ENCODE measurements at places on chromosomes 7 and 10. TPM values are rescaled to one million over a fixed set of nuclear protein-coding genes. Genes with fewer than 3 reads are reported as not detected.

Gene TMEM140
- 20.4 TPM for total RNA-seq

Gene PLEKHS1
- total RNA-seq = not detected

Gene LIPJ
- not detected for total RNA-seq

Gene ASB15
- not detected for total RNA-seq

Gene GDF2
- not detected for total RNA-seq

Gene GSTO2
- total RNA-seq = 13.8 TPM

Gene AGAP5
- 5.4 TPM for total RNA-seq

Gene IL6
- total RNA-seq = 12.0 TPM

Gene PTN
- 48.4 TPM for total RNA-seq

Gene LEP
- 7.4 TPM for total RNA-seq

DNA sequence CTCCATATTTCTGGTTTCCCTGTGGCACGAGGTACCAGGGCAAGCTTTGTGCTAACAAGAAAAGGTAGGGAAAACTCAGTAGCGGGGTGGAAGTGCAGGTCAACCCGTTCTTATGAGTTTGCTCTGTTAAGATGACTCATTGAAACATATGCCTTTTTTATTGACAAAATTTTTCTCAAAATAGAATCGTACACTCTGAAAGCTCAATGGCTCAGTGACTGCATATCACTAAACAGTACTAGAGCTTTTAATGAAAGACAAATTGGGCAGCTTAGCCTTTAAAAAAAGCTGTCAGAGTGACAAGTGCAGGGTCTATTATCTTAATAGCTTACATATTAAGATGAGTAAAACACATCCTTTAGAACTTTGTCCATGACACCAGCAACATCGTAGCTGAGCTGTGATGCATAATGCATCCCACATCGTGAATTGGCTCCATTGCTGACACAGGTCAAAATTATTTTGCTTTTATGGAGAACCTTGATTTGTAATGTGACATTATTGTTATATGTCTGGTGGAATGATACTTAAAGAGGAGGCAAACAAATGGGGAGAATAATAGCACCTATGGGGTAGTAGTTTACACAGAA is 264.4 kb downstream of the ETV1 start:
- H3K4me3 ChIP-seq = no peak overlapping the region
- H3K36me3 ChIP-seq = no peaks in the 10 kb centered on the region
- DNase-seq = no peak
- no peaks in the 10 kb centered on the region for H3K27me3 ChIP-seq
- no peaks in the 10 kb centered on the region for H3K4me1 ChIP-seq

- no peaks in the 10 kb centered on the region for H3K4me1 ChIP-seq
- no peak for DNase-seq
- H3K27ac ChIP-seq = no peak overlapping the region
- no peaks in the 10 kb centered on the region for H3K27me3 ChIP-seq
- H3K36me3 ChIP-seq = no peaks in the 10 kb centered on the region
- H3K4me3 ChIP-seq = no peak overlapping the region
Measured at GRCh38 chr7:29237489-29237888, 42.9 kb downstream of the CHN2 start.

- no peak for DNase-seq
- H3K4me3 ChIP-seq = no peak overlapping the region
- H3K27ac ChIP-seq = no peak overlapping the region
- peaks cover 43% of the 10 kb centered on the region for H3K4me1 ChIP-seq
- no peaks in the 10 kb centered on the region for H3K36me3 ChIP-seq
Measured at GRCh38 chr10:63430091-63430998, 35.4 kb downstream of the JMJD1C start.

DNA sequence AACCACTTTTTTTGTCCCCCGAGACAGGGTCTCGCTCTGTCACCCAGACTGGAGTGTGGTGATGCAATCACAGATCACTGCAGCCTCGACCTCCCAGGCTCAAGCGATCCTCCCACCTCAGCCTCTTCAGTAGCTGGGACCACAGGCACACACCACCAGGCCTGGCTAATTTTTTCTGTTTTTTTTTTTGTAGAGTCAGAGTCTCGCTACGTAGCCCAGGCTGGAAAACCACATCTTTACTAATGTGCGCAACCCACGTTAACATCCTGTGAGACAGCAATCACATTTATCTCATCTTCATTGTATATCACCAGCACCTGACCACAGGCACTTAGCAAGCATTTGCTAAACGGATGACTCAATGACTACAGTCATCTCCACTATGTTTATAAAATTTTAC is 77.8 kb upstream of the ATP6V0A4 start:
- no peak overlapping the region for H3K4me3 ChIP-seq
- no peak for DNase-seq
- H3K4me1 ChIP-seq = peaks cover 2% of the 10 kb centered on the region
- no peaks in the 10 kb centered on the region for H3K27me3 ChIP-seq

- no peaks in the 10 kb centered on the region for H3K27me3 ChIP-seq
- no peak overlapping the region for H3K4me3 ChIP-seq
- no peak for DNase-seq
- H3K4me1 ChIP-seq = peaks cover 33% of the 10 kb centered on the region
- H3K36me3 ChIP-seq = no peaks in the 10 kb centered on the region
Measured at GRCh38 chr7:140671966-140672365, 779 bp upstream of the ADCK2 start.

DNA sequence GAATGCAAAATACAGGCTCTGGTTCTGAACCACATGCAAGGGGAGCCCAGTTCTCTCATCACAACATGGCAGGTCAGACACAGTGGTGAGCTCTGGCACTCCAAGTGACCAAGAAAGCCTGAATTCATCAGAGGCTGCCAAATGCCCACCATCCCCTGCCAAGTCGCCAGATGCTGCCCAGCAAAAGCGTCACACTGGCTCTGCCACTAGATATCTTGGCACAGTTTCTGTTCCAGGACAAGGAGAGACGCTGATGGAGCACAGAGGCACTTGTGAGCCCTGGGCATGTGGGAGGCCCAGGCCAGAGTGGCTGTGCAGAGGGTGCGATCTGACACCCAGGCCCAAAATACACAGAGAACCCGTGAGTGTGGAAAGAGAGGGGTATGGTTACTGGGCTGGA is 57.8 kb downstream of the GAD2 start:
- H3K36me3 ChIP-seq = no peaks in the 10 kb centered on the region
- no peak overlapping the region for H3K27ac ChIP-seq
- no peak for DNase-seq
- no peaks in the 10 kb centered on the region for H3K27me3 ChIP-seq
- H3K4me3 ChIP-seq = no peak overlapping the region

DNA sequence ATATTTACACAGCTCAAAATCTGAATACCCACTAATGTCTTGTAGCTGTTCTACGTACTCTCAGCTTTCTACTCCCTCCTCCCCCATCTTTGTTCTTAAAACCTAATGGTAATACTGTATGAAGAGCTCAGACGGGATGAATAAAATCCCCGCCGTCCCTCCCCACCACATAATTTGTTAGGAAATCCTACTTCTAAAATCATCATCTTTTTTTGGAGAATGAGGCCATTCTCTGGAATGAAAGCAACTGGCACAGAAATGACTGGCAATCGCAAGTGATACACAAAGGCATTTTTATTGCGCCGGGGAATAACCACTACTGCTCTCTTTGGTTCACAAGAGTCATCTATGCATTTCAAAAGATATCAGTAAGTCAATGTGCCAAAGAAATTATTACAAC is 27.3 kb downstream of the SLC35B4 start:
- peaks cover 13% of the 10 kb centered on the region for H3K4me1 ChIP-seq
- H3K27ac ChIP-seq = no peak overlapping the region
- no peaks in the 10 kb centered on the region for H3K27me3 ChIP-seq
- H3K36me3 ChIP-seq = peaks cover 10% of the 10 kb centered on the region

DNA sequence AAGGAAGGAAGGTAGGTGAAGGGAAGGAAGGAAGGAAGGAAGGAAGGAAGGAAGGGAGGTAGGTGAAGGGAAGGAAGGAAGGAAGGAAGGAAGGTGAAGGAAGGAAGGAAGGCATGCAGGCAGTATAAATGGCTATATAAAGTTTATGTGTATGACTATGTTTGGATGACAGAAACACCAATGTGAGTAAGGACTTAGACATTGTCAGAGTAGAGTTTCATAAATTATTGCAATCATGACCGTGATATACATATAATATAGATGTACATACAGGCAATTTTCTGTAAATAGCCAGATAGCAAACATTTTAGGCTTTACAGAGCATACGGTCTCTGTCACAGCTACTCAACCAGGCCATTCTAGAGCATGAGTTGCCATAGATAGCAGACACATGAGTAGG is 133.8 kb upstream of the AKR1E2 start:
- DNase-seq = no peak
- H3K27me3 ChIP-seq = no peaks in the 10 kb centered on the region
- H3K27ac ChIP-seq = no peak overlapping the region

DNA sequence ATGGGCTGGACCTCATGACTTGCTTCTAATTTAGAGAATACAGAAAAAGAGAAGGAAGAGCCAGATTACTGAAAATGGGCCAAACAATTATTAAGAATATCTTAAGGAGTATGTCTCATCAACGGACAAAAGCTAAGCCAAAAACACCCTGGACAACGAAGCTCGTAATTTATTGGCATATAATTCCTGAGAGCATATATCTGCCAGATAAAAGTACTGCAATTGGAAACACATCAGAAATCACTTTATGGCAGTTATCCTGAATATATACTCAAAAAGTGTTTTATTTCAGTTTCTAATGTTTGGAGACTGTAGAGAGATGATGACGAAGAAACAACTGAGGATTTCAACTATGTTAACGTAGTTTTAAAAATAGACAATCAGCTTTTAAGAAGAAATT is 211.8 kb downstream of the CSTF2T start:
- DNase-seq = no peak
- H3K27me3 ChIP-seq = no peaks in the 10 kb centered on the region
- H3K4me3 ChIP-seq = no peak overlapping the region
- no peak overlapping the region for H3K27ac ChIP-seq
- no peaks in the 10 kb centered on the region for H3K36me3 ChIP-seq

DNA sequence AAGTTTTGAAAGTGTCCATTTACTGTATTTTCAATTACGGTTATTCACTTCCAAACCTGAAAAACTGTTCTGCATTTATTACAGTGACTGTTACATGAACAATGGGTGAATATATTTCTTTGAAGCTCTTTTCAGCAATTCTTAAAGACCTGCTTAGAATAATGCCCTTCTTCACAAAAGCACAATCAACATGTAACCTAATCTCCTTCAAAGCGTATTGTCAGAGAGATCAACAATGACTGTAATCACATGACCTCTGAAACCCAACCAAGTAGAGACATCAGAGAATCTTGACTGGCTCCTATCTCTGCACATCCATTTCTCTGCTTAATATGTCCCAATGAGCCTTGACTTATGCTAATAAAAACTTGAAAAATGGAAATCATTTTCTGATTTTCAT is 126.7 kb downstream of the NRCAM start:
- H3K36me3 ChIP-seq = no peaks in the 10 kb centered on the region
- H3K4me1 ChIP-seq = no peaks in the 10 kb centered on the region
- DNase-seq = no peak
- H3K27me3 ChIP-seq = no peaks in the 10 kb centered on the region
- H3K27ac ChIP-seq = no peak overlapping the region

DNA sequence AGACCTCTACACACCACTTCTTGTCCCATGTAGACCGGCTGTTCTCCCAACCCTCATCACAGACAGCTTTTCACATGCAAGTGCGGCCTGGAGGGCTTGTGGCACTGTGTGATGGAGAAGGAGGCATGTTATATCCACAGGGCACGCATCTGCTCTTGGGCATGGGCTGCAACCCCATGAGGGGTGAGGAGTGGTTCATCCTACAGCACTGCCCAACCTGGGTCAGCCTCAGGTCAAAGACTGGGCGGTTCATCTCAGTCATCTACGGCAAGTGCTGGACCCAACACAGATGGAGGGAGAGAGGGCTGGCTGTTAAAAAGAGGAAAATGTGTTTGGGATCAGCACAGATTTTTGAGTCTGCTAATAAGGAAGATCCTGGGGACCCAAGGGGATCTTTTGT is 2.2 kb downstream of the FSCN3 start:
- H3K27me3 ChIP-seq = no peaks in the 10 kb centered on the region
- no peak for DNase-seq
- no peaks in the 10 kb centered on the region for H3K4me1 ChIP-seq
- no peak overlapping the region for H3K4me3 ChIP-seq
- peaks cover 11% of the 10 kb centered on the region for H3K36me3 ChIP-seq
- no peak overlapping the region for H3K27ac ChIP-seq

GRCh38 chr7:54780490-54780889 is 21.5 kb upstream of the SEC61G start:
- no peak overlapping the region for H3K27ac ChIP-seq
- no peaks in the 10 kb centered on the region for H3K4me1 ChIP-seq
- H3K36me3 ChIP-seq = no peaks in the 10 kb centered on the region
- H3K27me3 ChIP-seq = no peaks in the 10 kb centered on the region
- DNase-seq = peak; percentile 6

- no peaks in the 10 kb centered on the region for H3K36me3 ChIP-seq
- H3K27ac ChIP-seq = no peak overlapping the region
- H3K4me3 ChIP-seq = no peak overlapping the region
- H3K27me3 ChIP-seq = no peaks in the 10 kb centered on the region
- peaks cover 8% of the 10 kb centered on the region for H3K4me1 ChIP-seq
- DNase-seq = no peak
Measured at GRCh38 chr7:150999001-150999400, 8.2 kb downstream of the NOS3 start.

DNA sequence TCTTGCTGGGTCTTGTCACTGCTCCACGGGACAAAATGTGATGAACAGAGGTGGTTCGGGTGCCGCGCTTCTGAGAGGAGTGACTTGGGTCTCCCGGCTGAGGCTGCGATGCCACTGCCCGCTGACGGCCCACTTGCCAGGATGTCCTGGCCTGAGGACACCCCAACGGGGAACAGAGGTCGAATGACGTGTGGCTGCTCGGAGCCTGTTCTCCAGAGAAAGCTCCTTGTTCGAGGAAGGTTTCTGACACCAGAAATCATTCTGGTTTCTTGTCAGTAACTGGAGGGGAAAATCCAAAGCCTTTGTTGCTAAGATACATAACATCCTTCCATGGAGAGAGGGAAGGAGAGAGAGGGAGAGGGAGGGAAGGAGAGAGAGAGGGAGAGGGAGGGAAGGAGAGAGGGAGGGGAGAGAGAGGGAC is 236.4 kb downstream of the WDR37 start:
- H3K36me3 ChIP-seq = no peaks in the 10 kb centered on the region
- H3K4me3 ChIP-seq = no peak overlapping the region
- no peaks in the 10 kb centered on the region for H3K27me3 ChIP-seq
- H3K4me1 ChIP-seq = peaks cover 33% of the 10 kb centered on the region
- no peak overlapping the region for H3K27ac ChIP-seq
- no peak for DNase-seq

DNA sequence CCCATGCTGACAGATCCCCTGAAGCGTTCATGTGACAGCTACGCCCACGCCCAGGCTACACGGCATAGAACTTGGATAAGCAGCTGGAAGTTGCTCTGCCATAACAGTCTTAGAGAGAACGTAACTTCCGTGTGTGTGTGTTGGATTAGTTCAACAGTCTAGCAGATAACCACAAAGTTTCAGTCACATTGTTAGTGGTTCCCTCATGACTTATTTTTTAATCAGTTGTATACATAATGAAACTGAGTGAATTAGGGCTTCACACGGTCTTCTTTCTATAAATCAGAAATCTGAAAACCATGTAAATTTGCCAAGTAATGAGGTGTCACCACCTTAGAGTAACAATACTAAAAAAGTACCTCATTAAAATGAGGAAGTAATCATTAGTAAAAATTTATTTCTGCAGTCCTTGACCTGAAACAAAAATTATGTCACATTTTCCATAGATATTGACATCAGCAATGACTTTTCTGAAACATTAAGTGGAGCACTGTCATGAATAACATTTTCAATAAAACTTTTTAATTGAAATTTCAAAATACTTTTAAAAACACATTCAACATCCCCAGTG is 21.7 kb upstream of the MACC1 start:
- no peak overlapping the region for H3K4me3 ChIP-seq
- H3K27ac ChIP-seq = no peak overlapping the region
- H3K4me1 ChIP-seq = peaks cover 7% of the 10 kb centered on the region
